ENCODE measurements at places on chromosomes 5 and 9.
A peak's percentile ranks its signal among the peaks of the same experiment; 100 is the strongest.

- DNase-seq = no peak
Measured at GRCh38 chr5:15424769-15425168, 75.2 kb upstream of the FBXL7 start.

DNA sequence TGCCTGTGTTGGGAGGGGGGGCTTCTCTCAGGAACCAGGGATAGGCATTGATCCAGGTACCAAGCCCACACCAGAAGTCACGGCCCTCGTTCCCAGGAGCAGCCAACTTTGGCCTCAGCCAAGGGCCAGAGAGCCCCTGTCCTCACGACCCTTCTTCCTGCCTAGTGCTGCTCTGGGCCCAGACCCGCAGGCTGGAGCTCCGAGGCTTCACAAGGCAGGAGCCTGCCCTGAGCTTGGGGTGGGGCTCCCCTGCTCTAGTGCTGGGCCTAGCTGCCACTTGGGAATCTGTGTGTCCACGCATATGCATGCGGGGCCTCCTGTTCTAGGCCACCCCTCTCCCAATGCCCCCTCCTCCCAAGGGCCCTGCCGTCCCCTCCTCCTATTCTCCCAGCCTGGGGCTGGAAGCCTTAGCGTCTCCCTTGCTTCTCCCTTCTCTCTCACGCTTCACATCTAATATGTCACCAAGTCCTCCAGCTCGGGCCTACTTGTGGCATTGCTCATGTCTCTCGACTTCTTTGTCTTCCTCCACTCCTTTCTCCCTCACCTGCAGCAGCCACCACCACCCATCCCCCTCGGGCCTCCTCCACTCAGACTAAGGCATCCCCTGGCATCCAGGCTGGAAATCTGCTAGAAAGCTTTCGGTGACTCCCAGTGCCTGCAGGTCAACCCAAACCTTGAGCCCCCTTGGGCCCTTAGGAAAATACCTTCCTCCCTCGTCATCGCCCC is 3.4 kb downstream of the UNC5A start:
- DNase-seq = no peak

- DNase-seq = no peak
Measured at GRCh38 chr9:120156376-120156775, 423.6 kb downstream of the CDK5RAP2 start.

- no peak for DNase-seq
Measured at GRCh38 chr5:40554813-40555212, 124.9 kb upstream of the PTGER4 start.

DNA sequence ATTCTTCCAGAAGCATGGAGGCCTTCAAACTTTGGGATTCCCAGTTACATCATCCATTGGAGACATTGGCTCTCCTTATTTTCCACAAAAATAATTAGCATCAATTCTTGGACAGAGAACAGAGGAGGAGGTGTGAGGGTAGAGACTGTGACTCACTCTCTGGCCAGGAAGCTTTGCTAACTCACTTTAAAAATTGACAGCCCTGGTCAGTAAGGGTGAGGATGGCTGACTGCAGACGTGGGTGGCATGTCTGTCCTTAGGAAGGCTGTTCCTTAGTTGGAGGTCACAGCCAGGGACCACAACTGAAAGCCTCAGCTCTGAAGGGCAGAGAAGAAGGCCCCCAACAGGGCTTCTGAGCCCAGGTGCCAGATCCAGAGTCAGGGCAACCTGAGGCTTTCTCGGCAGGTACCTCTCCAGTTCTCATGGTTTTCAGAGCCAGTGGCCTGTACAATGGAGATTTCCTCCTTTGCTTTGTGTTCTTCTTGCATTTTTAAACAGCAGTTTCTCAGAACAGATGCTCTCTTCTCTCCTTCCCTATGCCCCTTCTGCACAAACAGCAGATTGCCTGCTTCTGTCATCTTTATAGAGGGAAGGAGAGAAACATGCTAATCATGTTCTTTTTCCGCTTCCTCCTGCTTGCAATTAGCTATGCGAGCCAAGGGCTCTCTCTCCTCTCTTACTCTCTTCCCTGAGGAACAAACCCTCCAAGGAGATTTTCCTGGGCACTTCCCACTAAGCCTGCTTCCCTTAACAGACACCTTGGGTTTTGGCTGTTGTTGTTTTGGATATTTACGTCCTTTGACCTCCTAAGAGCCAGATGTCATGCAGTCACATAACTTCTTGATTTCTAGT is 92.5 kb upstream of the ZNF366 start:
- DNase-seq = no peak

DNA sequence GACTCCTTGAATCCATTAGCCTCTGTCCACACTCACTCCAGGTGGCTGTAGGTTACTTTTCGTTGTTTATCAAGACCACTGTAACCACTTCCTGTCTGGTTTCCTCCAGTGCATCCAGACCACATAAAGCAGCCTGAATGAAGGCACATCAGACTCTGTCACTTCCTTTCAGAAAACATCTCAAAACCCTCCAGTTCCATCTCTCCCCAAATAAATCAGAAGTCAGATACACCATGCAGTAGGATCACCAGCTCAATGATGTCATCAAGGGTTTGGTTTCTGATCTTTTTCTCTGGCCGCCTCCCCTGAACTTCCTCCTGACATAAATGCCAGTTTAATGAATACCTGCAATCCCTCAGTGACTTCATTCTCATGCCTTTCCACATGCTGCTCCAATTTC is 161.2 kb downstream of the ZNF462 start:
- DNase-seq = no peak

GRCh38 chr9:36969216-36969771 is 64.8 kb downstream of the PAX5 start:
- no peak for DNase-seq

DNA sequence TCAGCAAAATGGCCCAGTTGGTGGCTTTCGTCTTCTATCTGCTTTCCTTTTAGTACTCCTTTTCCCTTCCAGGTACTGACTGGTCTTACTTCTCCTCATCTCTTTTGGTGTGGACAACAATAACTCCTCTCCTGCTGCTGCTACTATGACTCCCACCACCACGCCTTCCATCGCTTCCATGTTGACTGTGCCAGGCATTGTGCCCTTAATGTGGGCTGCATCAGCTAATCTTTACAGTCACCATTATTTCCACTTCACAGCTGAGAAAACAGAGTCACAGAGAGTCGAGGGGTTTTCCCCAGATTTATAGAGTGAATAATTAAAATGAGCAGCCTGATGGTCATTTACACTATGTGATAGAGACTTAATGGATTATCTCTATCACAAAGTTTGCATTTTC is 184.9 kb upstream of the IL12B start:
- DNase-seq = no peak

- DNase-seq = no peak
Measured at GRCh38 chr5:65326922-65327321, 154.8 kb downstream of the ADAMTS6 start.

GRCh38 chr5:116045821-116046220 is 13.5 kb downstream of the ARL14EPL start:
- DNase-seq = no peak

- peak; percentile 11 for DNase-seq
Measured at GRCh38 chr9:124934290-124934689, 6.6 kb downstream of the GOLGA1 start.

DNA sequence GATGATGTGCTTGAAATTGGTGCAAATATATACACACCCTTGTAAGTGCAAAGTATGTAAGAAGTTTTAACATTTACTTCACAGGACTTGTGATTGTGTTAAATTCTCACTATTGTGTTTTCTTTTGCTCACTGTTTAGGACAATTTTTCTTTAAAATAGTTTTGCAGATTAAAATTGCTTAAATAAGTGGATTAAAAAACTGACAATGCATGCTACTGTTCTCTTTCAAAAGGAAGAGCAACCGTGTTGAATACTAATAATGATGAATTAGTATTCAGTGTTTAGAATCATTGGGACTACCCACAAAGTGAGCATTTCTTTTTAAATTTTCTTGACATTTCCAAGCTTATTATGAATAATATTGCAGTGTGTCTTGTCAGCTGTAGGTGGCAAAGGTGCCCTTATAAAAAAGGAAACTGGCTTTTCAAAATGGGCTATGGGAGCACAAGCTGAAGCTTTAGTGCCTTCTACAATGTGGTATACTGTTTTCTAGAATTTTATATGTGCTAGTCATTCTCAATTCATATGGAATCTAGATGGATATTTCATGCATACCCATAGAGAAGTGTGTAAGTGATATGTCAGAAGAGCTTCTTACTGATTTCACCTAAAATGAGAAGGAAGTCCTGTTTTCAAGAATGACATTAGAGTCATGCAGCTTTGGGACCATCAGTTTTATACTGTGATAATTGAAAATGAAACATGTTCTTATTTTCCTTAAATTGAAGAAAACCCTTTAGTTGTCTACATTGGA is 35.4 kb downstream of the SREK1 start:
- DNase-seq = no peak

GRCh38 chr5:131316026-131316425 is 52.2 kb downstream of the CDC42SE2 start:
- DNase-seq = no peak

All from AG09309 (cell line).